Caki2 (cell line): ENCODE measurements at places on chromosomes 7 and 10.

DNA sequence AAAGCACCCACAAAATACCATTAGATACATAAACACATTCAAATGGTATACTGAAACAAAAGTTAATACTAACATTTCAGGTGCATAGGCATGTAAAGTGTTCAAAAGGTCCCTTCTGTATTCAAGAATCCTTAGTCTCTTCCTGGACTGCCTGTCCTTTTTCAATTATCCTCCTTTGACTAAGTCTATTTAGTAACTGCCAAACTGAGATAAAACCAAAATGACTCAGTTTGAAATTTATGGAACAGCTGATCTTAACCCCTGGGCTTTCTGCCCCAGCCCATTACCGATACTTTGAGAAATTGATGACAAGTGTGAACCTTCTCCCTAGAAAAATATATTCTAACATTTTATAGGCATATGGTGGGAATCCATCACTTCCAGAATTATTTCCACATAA is 5.4 kb downstream of the EPC1 start:
- DNase-seq, result no peak

GRCh38 chr7:24279512-24279911 is 4.5 kb upstream of the NPY start:
- no peak for DNase-seq

DNA sequence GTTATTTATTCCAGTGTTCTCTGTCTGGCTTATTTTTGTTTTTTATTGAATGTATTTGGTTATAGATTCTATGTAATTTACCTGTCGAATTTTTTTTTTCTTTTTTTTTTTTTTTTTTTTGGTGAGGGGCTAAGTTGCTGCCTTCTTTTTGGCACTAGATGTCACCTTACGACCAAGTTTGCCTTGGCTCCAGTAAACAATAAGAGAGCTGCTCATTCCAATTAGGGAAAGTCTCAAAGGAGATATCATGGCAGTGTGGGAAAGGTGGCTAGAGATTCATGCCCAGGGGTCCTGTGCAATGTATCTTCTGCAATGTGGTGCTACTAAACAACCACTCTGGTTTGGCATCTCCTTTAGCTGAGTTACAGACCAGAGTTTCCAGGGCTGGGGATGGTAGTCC is 84.0 kb downstream of the PTPN20 start:
- no peak for DNase-seq

GRCh38 chr7:101156277-101156676 is 2.0 kb downstream of the AP1S1 start:
- DNase-seq, result no peak
